ENCODE measurements at places on chromosomes 12 and 14.

DNA sequence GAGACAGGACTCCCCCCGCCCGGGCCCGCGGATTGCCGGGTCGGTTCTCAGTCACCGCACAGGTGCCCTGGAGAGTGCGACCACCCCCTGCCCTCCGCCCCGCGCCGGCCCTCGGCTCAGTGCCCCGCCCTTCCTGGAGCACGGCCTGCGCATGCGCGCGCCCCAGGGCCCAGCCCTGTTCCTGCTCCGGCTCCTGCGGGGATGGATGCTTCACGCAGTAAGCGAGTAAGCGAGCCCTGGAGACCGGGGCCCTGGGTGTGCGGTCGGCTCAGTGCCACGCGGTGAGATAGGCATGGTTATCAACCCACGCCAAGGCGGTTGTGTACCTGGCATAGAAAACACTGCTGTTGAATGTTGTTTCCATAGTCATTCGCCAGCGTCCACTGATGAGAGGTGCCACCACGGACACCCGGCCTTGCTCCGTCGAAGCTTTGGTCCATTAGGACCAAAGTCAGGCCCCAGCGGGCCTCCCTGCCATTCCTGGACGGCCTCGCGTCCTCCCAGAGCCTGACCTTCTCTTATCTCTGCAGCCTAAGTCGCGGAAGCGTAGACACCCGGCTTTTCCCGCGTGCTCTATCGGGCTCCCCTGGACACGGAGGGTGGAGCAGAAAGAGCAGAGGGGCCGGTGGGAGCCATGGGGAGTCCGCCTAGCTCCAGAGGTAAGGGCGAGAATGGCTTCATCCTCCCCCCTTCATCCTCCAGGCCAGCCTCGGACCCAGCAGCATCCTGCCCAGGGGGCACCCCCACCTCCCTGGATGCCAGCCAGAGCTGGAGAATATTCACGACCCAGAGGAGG is 90.6 kb downstream of the PAPOLA start:
- DNase-seq, result no peak

GRCh38 chr12:15334225-15334624 is 11.9 kb downstream of the PTPRO start:
- no peak for DNase-seq

DNA sequence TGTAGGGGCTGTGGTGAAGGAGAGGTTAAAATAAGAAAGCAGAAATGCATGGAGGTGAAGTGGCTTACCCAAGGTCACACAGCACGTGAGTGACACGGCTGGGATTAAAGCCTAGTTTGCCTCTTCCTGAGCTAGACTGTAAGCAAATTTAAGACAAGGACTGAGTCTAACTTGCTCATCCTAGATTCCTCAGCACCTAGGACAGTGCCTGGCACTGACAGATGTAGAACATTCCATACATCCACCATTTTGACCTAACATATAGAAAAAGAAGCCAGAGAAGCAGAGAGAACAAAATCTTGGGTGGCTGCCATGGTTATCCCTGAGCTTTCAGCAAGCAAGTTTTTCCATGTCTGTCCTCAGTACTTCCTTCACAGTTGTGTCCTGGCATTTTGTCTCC is 110.5 kb downstream of the PAH start:
- DNase-seq, result no peak

GRCh38 chr14:71742485-71742884 is 189.7 kb upstream of the RGS6 start:
- no peak for DNase-seq

GRCh38 chr12:19852100-19852855 is 413.0 kb downstream of the AEBP2 start:
- no peak for DNase-seq

Data from NCI-H1105 treated with DMSO at 0.1 percent for 48 hours (cell line).